ENCODE measurements at places on chromosomes 1 and 21.

DNA sequence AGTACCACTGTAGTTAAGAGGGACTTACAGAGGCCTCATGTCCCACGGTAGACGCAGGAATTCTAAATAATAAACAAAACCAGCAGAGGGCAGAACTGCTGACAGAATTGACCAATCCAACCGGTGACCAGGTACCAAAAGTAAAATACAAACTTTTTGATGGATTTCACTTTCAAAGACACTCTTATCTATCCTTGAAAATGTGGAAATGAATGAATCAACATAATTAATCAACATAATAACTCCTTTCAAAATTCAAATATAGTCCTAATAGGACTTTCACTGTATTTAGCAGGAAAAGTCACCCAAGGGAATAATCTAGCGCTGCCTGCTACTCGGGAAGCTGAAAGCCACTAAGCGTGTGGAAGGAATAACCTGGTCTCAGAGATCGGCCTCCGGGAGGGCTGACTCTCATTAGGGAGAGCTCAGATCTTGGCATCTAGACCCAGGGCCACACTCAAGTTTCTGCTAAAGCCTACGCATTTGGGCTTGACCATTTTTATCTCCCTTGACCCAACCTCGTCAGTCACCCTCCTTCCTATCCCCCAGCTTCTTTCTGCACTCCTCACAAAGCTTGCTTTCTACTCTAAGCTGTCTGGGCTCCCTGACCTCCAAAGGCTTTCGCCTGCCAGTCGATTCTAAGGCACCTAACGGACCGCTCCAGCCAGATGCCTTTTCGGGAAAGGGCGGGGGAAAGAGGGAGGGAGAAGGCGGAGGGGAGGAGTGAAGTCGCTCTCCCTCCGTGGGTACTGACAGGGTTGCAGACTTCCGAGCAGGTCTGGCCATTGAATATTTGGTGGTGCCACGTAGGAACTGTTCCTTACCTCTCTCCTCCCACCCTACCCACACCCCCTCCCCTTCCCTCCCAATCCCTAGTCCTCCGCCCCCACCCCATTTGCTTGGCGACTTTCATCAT is 1.6 kb downstream of the COL11A1 start:
- no peak for DNase-seq

DNA sequence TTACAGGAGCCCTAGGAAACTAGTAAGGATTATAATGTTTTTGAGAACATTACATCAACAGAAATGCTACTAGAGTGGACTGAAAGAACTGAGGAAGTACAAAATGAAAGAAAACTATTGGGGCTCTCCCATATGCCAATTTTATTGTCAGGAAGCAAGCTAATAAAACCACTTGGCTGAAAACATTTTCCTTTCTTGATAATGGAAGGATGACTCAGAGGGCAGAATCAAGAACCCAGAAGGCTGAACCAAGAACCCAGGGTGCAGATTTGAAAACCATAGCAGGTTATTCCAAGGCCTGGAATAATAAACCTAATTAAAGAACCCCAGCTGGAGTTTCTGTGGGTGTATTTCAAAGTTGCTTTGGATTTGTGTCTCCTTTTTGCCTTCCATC is 70.7 kb downstream of the RPE65 start:
- no peak for DNase-seq

- no peak for DNase-seq
These were observed 8.2 kb upstream of the CTTNBP2NL start for GRCh38 chr1:112387807-112388206.

DNA sequence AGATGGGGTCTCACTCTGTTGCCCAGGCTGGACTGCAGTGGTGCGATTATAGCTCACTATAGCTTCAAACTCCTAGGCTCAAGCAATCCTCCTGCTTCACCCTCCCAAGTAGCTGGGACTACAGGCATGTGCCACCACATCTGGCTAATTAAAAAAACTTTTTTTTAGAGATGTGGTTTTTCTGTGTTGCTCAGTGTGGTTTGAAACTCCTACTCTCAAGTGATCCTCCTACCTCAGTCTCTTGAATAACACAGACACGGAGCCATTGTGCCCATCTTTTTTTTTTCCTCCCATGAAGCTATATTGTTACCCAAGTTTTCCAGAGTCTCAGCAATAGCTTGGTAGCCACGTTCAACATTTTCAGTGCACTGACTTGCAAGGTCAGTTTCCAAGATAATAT is 2.7 kb downstream of the GIPC2 start:
- no peak for DNase-seq

GRCh38 chr1:213303286-213303685 is 252.2 kb downstream of the RPS6KC1 start:
- DNase-seq = no peak

- DNase-seq = no peak
These were observed 546.2 kb upstream of the ADGRL2 start for GRCh38 chr1:81254560-81254959.

GRCh38 chr1:36805979-36806640 is 228.2 kb downstream of the GRIK3 start:
- DNase-seq = no peak

GRCh38 chr1:161440312-161440894 is 64.9 kb upstream of the FCGR2A start:
- DNase-seq = peak; percentile 65

GRCh38 chr1:40308036-40308727 is 8.9 kb downstream of the COL9A2 start:
- no peak for DNase-seq

- no peak for DNase-seq
These were observed 324.8 kb downstream of the SMYD3 start for GRCh38 chr1:246182149-246182851.

DNA sequence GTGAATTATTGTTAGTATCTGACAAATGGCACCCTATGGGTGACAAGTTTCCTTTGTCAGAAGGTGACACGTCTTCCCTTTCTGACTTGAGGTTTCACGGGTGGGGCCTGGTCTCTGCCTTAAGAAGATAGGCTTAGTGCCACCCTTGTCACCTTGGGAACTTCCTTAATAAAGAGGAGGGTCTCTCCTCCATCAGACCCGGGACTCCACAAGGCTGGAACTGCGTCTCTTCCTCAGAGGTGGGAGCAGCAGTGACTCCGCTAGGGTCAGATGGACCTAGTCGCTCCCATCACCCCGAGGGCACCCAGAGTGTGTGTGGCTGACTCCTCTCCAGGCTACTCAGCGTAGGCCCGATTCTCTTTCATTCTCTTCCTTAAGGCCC is 774 bp upstream of the WDTC1 start:
- DNase-seq = no peak

GRCh38 chr21:17088500-17088899 is 424.3 kb upstream of the CXADR start:
- no peak for DNase-seq

DNA sequence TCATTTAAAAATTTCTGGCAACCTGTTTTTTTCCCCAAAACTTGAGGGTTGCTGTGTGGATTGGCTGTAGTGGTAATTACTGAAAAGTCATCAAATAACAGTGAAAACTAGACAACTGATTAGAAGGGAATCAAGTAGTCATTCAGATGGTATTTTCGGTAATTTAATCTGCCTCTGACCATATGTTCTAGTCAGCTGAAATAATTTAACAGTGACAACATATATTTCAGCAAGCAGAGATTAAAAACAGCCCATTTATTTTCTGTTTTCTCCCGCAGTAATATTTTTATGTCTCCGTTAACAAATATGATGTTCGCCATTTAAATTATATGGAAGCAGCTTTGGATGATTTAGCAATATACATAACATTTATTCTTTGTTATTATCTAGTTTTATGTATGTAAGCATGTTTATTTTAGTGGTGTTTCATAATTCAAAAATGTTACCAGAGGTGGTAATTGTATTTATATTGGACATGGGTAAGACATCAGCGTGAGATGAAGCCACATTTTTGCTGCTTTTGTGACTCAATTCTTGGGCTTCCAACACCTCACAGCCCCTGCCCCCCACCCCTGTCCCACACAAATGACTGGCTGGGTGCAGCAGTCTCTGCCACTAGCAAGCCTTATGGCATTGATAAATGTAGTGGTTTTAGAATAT is 104.4 kb downstream of the GALNT2 start:
- DNase-seq = no peak

GRCh38 chr1:167446966-167447365 is 71.4 kb downstream of the CD247 start:
- no peak for DNase-seq

DNA sequence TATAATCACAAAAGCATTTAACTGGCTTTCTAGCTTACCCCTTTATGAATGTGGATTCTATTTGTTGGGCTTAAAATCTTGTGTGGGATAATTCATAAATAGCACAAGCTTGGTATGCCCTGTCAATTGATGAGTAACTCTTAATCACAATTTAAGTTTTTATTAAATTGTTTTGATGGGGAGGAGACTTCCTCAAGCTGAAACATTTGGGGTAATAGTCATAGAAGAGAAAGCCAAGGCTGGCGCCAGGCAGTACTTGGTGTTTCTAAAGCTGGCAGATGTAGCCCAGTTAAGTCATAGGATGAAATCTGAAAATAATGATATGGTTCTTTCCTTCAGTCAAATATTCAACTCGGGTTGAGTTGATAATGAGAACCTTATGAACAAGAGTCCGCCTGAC is 167.2 kb downstream of the FMN2 start:
- no peak for DNase-seq

- no peak for DNase-seq
These were observed 92.5 kb upstream of the IRF2BP2 start for GRCh38 chr1:234702342-234703000.

GRCh38 chr1:244964112-244964971 is 100.0 kb upstream of the HNRNPU start:
- DNase-seq = no peak
